CD4-positive, alpha-beta T cell treated with Interleukin-10 for 1 hour (primary cell): ENCODE measurements at places on chromosomes 11 and 22.

GRCh38 chr11:57560146-57560545 is 7.3 kb downstream of the UBE2L6 start:
- no peak for DNase-seq

DNA sequence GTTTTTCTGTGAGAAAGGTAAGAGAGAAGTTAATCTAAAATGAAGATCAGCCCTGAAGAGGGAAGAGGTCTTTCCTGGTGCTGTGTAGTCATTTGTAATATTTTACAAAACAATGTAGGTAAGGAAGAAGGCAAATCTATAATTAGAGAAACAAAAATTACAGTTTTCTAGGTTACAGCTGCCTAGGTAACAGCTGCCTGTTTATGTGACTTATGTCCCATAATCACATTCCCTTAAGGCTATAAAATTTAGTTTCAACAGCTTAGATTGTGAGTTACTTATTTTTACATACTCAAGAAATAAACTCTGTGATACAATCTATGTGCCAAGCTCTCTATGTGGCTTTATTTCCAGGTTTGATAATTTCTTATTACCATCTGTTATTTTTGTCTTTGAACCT is 19.8 kb downstream of the LUZP2 start:
- DNase-seq, result no peak

- DNase-seq, result no peak
Measured at GRCh38 chr11:102064316-102064715, 17.1 kb downstream of the CFAP300 start.

- DNase-seq, result no peak
Measured at GRCh38 chr11:13036235-13036634, 27.1 kb downstream of the RASSF10 start.
